ENCODE measurements at places on chromosomes 5 and 9.

DNA sequence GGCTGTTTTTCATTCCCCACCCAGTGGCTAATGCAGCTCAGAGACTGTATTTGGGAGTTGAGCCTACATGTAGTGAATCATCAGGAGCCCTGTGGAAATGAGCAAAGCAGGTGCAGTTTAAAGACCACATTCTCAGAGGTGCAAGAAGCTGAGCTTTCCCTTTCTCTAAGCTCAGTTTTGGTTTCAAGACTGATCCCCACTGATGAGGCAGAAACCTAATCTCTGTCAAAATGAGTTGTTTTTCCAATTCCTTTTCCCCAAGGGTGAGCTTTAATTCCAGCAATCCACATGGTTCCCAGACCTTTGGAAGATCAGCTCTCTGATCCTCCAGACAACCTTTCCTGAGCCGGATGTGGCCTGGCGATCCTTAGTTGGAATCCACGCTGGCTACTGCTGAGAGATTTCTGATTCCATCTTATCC, 420.5 kb downstream of the EBF1 start:
- DNase-seq = no peak

- DNase-seq = no peak
Measured at GRCh38 chr5:132528866-132529634, 14.3 kb downstream of the IL5 start.

- no peak for DNase-seq
Measured at GRCh38 chr9:81077572-81077971, 611.8 kb downstream of the TLE1 start.

GRCh38 chr9:91116211-91116610, 245.5 kb downstream of the AUH start:
- no peak for DNase-seq

- peak; percentile 59 for DNase-seq
Measured at GRCh38 chr5:175464074-175464941, 14.1 kb upstream of the SFXN1 start.

DNA sequence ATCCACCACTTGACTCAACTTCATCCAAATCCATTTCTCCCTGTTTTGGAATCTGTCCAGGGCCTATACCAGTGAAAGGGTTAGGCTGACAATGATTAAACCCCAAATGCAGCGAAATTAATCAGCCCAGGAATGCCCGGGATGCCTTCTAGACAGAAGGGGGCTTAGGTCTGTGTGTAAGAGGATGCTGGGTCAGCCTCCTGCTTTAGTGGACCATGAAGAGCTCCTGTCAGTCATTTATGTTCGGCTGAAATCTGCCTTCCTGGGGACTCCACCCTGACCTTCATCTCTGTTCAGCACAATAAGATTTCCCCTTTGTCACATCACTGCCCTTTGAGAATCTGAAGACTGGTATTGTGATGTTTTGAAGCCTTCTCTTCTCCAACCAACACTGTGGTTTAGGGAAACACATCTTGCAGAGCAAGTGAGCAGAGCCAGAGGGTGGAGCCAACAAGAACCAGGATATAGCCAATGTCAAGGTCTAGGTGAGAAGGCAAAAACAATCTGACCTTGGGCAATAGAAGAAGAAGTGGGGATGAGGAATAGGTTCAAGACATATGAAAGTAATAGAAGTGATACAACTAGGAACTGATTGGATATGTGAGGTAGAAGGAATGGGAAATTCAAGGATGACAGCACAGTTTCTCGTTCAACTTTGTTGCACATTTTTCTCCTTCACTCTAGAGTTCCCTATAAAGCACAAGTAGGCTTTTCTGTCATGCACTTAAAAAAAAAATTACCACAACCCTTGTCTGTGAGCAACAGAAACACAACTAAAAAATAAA, 234.4 kb downstream of the ARHGAP26 start:
- no peak for DNase-seq

- no peak for DNase-seq
Measured at GRCh38 chr9:84819491-84819991, 150.0 kb downstream of the NTRK2 start.

GRCh38 chr5:36537724-36538123, 68.7 kb upstream of the SLC1A3 start:
- no peak for DNase-seq

DNA sequence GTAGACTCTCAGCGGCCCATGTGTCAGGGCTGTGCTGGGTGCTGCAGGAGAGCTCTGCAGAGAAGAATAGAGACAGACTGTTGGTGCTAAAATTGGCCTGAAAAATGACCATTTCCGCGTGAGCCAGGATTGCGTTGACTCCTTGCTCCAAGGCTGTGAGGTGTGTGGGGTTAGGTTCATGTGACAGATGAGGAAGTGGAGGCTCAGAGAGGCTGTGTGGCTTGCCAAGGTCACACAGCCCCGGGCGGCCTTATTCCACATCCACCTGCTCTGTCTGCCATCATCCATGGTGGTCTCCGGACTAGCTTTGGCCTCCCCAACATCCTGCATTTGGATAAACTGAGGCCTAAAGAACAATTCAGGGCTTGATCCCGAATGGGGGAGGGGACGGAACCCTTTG, 15.2 kb downstream of the NEK6 start:
- no peak for DNase-seq

- no peak for DNase-seq
Measured at GRCh38 chr9:136172412-136173079, 32.4 kb downstream of the LHX3 start.

DNA sequence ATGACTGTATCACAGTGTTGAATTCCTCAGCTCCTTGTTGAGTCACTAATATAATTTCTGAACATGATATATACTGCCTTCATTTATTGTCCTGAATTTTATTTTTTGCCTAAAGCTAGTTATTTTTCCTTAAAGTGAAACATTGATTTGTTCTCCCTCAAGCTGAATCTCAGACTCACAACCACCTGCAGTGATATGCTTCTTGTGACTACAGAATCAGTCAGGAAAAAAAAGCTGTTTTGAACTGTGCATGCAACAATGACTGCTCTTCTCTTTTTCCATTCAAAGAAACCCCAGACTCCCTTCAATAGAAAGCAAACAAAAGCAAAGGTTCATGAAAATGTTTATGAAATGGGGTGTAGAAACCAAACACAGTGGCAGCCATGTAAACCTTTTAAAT, 470.2 kb upstream of the CHD1 start:
- DNase-seq = no peak

- DNase-seq = no peak
Measured at GRCh38 chr9:84271531-84271900, 69.0 kb downstream of the SLC28A3 start.

- DNase-seq = no peak
Measured at GRCh38 chr5:179648410-179648809, 24.9 kb upstream of the HNRNPH1 start.

GRCh38 chr5:144060598-144060997, 109.9 kb downstream of the YIPF5 start:
- DNase-seq = no peak

GRCh38 chr9:14083366-14083765, 230.6 kb downstream of the NFIB start:
- no peak for DNase-seq

GRCh38 chr5:151772846-151773561, 1.2 kb downstream of the G3BP1 start:
- no peak for DNase-seq

DNA sequence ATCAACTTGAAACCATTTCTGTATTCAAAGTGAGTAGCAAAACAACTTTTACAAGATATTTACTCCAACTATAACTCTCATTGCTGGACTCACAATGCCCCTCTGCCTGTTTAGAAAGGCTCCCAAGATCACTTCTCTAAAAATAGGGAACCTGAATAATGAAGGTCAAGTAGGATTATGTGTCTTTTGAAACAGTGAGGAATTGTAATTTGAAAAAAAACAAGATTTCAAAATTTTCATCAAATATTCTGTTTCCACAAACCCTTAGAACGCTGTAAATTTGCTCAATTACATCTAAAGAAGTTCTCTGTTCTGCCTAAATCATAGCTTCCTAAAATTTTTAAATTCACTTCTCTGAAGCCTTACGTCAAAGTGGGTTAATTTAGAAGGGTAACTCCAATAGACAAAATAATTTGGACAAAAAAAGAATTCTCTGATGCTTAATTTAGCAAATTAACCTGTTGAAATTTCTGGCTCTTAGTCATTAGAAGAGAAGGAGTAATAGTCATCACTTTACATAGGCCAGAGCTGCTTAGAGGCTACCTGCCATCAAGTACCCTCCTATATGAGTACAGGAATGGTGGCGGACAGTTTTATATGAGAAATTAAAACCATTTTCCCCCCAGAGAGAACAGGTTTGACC, 4.0 kb downstream of the ELL2 start:
- no peak for DNase-seq

DNA sequence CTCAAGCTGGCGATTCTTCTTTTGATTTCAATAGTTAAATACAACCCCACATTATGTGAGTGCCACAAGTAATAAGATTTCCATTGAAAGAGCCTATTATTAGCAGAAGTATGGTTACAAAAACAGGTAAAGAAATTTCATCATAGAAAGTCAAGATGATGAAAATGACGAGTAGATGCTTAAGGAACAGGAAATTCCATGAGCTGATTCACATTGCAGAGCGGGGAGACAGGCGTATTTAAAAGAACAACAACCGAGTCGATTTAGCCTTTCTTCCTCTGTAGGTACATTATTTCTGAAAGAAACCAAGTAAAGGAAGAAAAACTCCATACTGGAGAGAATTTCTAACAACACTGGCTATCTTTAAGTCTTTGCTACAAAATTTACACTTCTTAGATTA, 310.4 kb downstream of the SLF1 start:
- DNase-seq = no peak

DNA sequence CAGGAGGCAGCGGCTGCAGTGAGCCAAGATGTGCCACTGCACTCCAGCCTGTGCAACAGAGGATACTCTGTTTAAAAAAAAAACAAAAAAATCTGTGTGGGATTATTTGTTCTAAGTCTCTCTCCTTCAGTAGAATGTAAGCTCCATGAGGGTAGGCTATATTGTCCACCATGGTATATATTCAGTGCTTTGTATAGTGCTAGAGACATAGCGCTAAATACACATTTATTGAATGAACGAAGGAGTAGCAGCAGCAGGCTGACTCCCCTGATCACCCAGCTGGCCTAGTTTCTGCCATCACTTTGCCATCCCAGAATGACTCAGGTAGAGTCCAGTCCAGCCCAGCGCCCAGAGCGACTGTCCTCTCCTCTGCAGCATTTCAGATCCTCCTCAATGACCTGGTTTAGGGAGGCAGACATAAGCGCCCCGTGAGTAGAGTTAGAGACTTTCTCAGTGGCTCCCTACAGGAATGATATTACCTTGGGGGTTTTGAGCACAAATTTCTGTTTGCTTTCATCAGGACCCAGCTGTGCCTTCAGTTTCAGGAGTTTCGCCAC, 716 bp downstream of the HARS1 start:
- no peak for DNase-seq

DNA sequence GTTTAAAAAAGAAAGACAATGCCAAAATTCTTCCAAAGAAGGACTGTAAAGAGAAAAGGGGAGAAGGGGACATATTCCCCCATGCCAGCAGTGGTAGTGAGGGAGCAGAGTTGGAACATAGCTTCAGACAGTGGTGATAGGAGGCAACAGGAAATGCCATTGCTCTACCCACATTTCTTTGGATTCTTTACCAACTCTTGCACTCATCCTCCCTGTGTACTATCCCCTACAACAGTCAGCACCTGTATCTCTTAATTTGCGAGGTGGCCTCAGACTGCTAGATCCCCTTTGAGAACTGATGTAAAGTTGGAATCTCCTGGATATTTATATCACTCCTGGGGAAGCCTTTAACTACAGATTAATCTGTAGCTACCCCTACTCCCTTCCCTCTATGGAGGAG, 320.6 kb upstream of the PTGER4 start:
- no peak for DNase-seq

DNA sequence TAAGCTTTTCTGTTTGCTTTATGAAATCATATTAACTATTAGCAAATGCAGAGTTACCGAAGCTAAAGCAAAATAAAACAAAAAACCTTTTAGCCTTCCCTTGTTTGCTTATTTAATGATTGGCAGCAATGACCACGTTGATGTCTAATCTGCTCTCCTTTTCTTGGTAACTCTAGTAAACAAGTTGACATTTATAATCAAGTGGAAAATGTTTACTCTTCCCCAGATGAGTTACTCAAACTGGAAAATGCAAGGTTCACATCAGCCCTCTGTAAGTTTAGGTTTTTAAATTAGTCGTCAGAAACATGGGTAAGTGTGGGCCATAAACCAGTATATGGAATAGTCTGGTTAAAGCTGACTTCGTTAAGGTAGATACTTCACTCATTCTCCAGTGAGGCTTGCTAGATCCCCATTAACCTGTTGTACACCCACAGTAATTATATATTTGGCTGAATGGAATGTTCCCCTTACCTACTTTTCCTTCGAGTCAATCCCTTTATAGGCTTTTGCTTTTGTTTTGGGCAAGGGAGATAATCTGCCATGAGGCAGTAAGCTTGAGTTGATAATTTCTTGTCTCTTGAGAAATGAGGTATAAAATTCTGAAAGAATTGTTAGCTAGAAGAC, 100.9 kb downstream of the GDNF start:
- no peak for DNase-seq

DNA sequence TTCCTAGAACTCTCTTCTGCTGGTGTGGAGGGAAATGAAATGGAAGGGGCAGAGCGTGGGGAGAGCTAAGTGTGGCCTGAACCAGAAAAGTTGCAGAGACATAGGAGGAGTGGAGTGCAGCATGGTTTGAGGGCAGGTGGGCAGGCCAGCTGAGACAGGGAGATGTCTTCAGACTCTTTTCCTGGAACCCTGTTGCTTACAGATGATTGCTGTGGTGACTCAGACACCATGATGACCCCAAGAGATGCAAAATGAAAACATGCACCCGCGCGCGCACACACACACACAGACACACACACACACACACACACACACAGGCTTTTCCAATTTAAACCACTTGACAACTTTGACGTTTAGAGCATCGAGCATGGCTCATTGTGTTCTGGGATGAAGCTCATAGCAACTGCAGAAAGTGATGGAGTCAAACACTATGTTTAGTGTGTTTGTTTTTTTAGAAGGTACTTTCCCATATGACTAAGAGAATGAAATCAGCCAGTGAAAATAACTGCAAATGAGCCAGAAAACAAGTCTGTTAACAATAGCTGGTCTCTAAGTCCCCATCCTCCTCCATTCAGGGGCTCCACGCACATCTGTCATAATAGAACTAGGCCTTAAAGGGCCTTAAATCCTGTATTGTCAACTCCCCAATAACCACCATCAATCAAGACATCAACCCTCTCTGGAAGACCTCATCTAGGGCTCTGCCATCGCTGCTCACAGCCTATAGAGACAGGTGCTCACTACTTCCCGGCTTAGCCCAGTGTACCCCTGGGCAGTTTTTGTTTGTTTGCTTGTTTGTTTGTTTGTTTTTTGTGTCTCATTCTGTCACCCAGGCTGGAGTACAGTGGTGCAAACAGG, 9.6 kb downstream of the TMOD1 start:
- DNase-seq = no peak

- no peak for DNase-seq
Measured at GRCh38 chr5:68041293-68041692, 174.3 kb upstream of the PIK3R1 start.

Measured in activated CD4-positive, alpha-beta T cell treated with anti-CD3 and anti-CD28 coated beads, Interleukin-2, amount 50 U/mL, for 1 hour (primary cell).